ENCODE measurements at places on chromosomes 4 and X.

DNA sequence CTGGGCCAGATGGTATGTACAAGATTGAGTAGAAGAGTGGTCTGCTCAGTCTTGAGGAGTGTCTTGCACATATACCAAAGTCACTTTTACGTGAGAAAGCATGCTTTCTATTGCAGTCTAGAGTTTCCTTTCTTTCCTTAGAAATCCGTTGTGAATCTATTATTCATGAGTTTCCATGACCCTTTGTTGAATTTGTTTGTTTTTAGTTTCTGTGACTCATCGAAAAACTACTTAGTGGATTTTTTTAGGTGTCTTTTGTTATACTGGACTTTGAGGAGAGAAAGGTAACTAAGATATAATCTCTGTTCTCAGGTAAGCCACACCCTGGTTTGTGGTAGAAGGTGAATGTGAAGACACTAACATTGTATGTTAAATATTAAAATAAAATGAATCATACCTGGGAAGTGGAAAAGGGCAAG lies 23.0 kb downstream of the GALNT7 start:
- DNase-seq, result peak; percentile 47
- peaks cover 12% of the 10 kb centered on the region for H3K4me1 ChIP-seq
- H3K27ac ChIP-seq, result peak overlapping the region; percentile 56
- H3K27me3 ChIP-seq, result no peaks in the 10 kb centered on the region
- no peaks in the 10 kb centered on the region for H3K36me3 ChIP-seq

DNA sequence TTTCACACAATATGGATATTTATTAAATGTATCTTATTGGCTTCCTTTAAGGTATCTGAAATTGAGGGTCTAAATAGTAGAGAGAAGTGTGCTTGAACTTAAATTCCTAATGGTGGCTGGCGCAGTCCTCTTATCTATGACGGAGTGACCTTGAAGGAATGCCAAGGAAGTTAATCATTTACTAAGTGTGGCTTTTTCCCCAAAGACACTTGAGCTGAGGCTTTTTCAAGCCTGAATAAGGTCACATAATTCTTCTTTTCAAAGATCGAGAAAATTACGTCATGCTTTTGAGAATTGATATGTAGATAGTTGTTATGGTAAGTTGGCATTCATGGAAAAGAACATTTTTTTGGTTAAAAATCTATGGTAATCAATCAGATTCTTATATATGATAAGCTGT lies 11.7 kb upstream of the PRPS2 start:
- no peak overlapping the region for H3K4me3 ChIP-seq
- H3K36me3 ChIP-seq, result no peaks in the 10 kb centered on the region
- no peak overlapping the region for H3K27ac ChIP-seq
- H3K4me1 ChIP-seq, result no peaks in the 10 kb centered on the region

DNA sequence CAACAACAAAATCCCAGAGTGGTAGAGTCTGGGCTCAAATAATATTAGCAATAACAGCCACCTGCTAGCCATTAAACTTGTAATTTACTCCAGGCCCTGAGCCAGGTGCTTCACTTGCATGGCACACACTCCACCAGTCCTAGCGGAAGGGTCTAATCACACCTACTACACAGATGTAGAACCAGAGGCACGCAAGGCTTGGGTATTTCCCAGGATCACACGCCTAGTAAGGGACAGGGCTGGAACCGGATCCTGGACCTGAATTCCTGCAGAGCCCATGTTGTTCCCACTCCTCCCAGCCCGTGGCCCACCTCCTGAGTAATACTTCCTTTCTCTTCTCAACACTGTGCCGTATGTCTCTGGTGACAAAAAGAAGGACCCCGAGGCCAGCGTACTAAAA lies 5.7 kb downstream of the MAGEA1 start:
- no peak for DNase-seq
- H3K27me3 ChIP-seq, result no peaks in the 10 kb centered on the region
- H3K4me3 ChIP-seq, result no peak overlapping the region
- H3K27ac ChIP-seq, result no peak overlapping the region

GRCh38 chr4:17493619-17494018 lies 18.3 kb downstream of the QDPR start:
- H3K4me3 ChIP-seq, result no peak overlapping the region
- H3K27me3 ChIP-seq, result no peaks in the 10 kb centered on the region
- no peaks in the 10 kb centered on the region for H3K4me1 ChIP-seq
- no peak overlapping the region for H3K27ac ChIP-seq
- peaks cover 78% of the 10 kb centered on the region for H3K36me3 ChIP-seq

DNA sequence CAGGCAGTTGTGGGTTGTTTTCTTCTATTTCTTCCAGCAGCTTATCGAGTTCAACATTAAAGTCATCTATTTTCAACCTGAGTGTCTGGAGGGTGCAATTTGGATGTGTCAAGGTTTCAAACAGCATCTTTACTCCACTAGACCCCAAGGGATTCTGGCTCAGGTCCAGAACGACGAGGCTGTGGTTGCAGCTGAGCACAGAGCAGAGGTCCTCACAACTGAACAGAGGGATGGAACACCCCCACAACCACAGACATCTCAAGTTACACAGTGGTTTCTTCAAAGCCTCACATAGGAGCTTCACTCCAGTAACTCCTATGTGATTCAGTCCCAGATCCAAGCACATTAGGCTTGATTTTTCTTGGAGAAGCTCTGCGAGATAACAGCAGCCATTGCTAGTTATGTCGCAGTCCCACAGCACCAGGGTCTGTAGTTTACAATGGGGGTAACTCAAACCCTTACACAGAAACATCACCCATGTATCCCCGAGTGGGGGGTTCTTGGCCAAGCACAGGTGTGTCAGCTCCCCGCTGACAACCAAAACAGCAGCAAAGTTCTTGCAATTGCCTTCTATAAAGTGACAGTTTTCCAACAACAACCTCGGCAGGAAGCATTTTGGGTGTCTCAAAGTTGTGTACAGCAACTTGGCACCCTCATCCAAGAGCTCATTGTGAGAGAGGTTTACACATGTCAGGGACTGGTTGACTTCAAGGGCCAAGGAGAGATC lies 2.8 kb downstream of the NLRP2B start:
- no peaks in the 10 kb centered on the region for H3K27me3 ChIP-seq
- H3K36me3 ChIP-seq, result no peaks in the 10 kb centered on the region
- no peak overlapping the region for H3K4me3 ChIP-seq
- no peaks in the 10 kb centered on the region for H3K4me1 ChIP-seq
- H3K27ac ChIP-seq, result no peak overlapping the region
- no peak for DNase-seq

Measured in stomach (tissue), 19 donors.